Activated CD4-positive, alpha-beta T cell treated with anti-CD3 and anti-CD28 coated beads for 4 hours (primary cell): ENCODE measurements at places on chromosomes 11 and 22.

DNA sequence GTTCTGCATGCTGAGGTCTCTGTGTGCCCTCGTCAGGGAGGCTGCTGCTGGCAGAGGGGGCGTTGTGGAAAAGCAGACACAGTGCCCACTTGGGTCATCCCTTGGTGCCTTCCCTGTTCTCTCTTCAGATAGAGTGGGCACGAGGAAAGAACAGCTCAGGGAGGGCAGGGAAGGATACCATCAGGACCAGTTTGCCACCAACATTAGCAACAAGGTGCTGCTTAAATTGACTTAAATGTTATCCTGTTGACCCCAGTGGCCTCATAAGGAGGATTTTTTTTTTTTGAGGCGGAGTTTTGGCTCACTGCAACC lies 91.2 kb downstream of the BCR start:
- no peak for DNase-seq

DNA sequence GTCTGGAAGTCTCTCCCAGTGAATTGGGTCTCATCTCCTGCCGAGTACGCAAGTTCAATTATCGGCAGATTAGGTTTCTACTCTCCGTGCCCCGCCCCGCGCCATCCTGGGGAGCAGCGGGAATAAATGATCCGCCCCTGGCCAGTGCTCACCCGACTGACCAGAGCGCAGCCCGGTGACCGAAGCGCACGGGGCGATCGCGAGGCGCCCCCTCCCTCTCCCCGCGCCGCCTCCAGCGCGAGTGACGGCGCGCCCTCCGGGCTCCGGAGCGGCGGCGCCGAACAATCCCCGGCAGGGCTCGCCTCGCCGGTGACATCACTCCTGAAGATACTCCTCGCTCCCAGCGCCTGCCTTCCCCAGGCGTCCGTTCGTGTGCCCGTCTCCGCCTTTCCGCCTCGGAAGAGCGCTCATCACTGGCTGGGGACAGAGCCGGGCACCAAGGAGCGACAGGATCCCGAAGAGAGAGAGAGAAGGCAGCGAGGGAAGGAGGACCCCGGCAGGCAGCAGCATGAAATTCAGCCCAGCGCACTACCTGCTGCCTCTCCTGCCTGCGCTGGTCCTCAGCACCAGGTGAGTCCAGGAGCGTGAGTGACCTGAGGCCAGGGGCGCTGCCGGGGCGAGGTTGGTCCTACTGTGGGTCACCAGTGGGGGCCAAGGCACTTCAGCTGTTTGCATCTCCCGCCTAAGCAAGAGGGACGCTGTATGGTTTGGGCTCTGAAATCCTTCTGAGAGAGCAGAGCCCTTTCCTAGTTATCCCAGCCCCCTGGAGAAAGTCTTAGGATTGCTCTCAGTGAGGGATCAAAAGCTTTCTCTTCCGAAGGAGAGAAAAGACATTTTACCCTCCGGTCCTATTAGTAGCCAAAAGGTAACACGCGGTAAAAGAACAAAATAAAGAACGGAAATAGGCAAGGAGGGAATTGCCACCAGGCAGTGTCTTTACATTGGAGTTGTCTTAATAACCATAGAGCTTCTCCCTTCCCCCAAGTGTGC lies at the start of gene LUZP2:
Gene LUZP2 (plus strand): TSS at position 318 of the 990 bp plus-strand sequence.
- DNase-seq: no peak

DNA sequence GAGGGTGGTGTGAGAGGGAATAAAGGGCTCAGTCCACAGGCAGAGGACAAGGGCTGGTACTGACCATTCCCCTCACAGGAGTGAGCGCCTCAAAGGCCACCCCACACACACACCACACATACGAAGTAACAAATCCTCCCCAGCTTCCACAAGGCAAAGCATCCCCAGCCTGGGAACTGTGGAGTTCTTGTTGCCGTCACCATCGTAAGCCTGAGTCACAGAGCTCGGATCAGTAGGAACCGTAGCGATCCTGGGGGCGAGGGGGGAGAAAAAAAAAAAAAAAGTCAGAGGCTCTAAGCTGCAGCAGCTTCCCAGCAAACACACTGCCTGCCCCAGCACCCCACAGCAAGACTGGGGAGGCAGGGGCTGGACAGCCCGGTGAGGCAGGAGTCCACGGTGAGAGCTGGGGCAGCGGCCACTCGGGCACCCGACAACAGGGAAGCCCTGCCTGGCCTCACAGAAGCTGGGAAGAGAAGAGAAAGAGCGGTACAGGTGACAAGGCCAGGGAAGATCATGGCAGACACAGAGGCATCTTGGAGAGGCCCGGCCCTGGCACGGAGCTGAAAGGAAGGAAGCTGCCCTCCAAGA lies 11.3 kb downstream of the ARFGAP2 start:
- no peak for DNase-seq

- no peak for DNase-seq
Observed at GRCh38 chr11:123065621-123066020, 3.7 kb upstream of the HSPA8 start.

GRCh38 chr22:19705181-19705934 lies 8.9 kb upstream of the SEPTIN5 start:
- DNase-seq: no peak

GRCh38 chr22:24161909-24162308 lies 19.4 kb upstream of the SUSD2 start:
- no peak for DNase-seq

- peak; percentile 44 for DNase-seq
Observed at GRCh38 chr22:46758867-46759290, 3.6 kb upstream of the TBC1D22A start.

- no peak for DNase-seq
Observed at GRCh38 chr11:74870485-74870884, 78.4 kb downstream of the XRRA1 start.

- DNase-seq: no peak
Observed at GRCh38 chr22:35835998-35836691, 118.5 kb downstream of the APOL5 start.

DNA sequence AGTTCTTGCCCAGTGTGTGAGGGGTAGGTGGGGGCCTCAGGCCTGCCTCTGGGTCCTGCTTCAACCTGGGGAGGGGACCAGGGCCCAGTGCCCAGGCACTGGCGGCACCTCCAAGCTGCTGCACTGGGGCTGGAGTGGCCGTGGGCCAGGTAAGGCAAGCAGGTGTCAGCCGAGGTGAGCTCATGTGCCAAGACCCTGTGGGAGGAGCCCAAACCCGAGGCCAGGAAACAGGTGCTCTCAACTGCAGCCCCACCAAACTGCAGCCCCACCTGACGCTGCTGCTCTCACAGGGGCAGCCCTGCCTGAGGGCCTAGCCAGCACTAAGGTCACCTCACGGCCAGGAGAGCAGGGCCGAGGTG lies 18.1 kb upstream of the GNB1L start:
- no peak for DNase-seq

GRCh38 chr11:89536926-89537325 lies 45.8 kb upstream of the NOX4 start:
- no peak for DNase-seq

DNA sequence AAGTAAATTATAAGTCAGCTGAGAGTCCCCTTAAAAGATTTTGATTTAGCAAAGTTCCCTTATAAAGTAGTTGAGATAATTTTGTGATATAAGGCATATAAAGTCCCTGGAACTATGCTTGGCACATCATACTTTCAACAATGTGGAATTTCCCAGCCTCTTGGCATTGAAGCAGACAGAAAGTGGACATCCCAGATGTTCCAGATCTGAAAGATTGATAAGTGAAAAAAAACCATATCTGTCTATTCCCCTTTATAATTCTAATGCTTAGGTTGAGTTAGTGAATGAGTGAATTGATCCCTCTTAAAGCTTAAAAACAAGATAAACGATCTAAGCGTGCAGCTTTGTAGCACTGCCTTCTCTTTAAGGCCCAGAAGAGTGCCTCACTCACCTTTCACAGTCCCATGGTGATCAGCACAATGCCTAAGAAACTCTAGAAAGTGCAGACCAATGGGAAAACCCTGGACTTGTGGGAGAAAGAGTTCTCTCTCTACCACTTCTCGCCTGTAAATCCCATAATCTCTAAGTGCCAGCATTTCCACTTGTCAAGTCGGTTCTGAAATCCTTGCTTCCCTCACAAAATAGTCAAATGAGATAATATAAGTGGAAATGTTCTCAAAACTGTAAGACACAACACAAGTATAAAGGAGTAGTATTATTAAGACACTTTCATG lies 17.8 kb downstream of the FIBIN start:
- DNase-seq: no peak

GRCh38 chr11:116467823-116468222 lies 305.0 kb downstream of the BUD13 start:
- no peak for DNase-seq

DNA sequence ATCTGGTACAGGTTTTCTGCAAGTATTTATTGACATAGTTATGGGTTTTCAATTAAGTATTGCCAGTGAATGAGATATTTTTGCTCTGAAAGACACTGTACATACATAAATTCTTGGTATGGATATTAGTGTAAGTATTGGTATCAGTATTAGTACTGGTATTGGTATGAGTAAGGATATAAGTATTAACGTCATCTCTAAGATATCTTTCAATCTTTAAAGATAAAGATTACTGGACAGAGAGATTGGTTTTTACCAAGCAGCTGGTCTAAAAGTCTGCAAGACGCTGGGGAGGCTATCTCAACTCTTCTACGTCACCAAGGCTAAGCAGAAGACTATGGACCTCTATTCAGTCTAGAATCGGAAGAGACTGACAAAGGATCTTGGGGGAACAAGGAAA lies 234.5 kb downstream of the NXPE2 start:
- DNase-seq: no peak

DNA sequence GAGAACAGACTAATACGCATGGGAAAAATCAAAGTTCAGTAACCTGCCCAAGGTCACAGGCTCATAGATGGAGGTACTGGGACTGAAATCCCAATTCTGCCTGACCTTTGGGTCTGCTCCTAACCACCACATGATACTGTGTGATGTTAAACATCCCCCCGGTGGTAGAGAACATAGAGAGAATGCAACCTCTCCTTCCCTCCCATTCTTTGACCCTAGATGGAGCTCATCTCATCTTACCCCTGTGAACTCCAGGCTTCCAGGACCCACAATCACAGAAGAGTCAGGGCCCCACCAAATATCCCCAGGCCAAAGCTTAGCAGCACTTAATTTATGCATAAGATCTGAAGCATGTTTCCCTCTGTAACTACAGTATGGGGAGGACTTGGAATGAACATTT lies 198.5 kb downstream of the MYO18B start:
- DNase-seq: no peak

DNA sequence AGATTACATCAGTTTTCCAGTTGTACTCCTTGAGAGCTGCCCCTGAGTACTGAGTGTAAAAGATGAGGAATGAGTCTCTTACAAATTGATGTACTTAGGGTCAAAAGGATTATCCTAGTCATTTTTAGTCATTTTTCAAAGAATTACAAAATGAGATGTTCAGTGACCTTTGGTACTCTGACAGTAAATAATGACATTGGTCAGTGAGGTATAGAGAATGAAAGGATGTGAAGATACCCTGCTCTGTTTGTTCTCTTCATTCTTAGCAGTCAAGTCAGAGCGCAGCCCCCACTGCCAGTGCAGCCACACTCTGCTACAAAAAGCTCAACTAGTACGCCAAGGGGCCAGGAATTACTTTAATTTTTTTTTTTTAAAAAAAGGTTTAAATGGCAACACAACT lies 4.1 kb upstream of the ESAM start:
- no peak for DNase-seq

DNA sequence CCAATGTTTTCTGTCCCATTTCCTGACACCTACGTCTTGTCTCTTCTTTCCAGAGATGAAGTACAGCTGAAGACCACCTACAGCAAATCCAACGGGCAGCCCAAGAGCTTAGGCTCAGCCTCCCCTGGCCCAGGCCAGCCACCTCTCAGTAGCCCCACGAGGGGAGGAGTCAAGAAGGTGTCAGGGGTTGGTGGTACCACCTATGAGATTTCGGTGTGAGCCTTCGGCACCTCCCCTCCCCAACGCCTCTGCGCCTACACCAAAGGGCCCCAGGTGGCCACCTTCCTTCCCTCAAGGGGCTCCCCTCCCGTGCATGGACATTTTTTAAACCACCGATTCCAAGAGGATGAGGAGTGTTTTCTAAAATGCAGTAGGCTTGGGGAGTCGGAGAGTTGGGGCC lies 12.2 kb downstream of the MED19 start:
- no peak for DNase-seq

DNA sequence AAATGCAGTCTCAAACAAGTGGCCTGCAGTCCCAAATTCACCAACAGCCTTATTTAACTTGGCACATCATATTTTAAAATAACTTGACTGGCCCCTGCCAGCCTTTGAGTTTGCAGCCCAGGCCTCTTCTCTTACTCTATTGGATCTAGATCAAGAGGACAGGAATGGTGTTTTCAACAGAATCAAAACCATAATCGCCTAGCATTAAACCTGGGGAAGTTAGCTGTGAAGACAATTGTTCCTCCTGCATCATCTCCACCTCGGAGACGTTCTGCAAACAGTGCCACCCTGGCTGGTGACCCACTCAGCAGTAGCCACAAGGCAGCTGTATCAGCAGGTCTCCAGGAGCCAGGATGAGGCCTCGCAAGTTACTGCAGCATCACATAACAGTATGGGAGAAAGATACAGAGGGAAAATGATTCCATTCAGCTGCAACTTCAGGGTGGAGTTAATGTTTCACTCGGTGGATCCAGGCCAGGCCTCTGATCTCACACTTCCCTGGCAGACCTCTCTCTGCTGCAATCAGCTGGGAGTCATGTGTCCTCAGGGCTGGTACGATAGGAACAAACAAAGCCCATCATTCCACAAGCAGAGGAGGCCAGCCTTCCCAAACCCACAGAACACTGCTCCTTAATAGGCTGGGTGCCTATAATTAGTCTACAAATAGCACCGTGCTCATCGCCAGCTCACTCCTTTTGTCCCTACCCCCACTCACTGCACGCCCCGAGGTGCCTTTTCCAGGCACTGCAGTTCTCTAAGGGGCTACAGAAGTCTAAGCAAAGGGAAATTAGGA lies 18.6 kb upstream of the SCN2B start:
- DNase-seq: no peak

DNA sequence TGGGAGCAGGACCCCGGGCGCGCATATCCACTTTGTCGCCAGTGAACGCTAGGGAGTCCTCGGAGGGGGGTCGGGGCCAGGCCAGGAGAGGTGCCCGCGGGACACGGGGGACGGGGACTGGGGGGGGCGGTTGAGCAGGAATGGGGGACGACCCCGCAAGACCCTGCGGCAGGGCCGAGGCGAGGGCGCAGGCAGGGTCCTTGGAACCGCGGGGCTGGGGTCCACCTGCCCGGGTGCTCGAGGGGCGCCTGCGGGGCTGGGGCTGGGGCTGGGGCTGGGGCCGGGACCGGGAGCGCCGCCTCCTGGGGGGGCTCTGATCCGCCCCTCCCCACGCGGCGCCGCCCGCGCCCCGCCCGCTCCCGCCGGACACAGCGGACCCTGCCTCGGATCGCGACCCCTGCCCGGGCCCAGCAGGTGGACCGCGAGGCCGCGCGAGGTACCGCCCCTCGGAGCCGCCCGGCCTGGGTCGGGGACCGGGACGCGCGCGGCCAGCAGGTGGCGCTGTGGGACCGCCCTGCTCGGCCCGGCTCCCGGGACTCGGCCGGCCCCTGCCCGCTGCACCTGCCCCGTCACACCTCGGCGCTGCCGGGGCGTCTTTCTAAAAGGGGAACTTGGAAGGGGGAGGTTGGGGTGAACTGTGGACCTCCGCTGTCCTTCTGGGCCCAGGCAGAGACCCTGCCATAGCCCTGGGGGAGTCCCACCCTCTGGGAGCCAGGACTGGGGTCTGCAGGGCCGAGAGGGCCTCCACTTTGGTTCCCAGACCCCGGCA lies 11.0 kb downstream of the CRELD2 start:
- peak; percentile 78 for DNase-seq
